ENCODE measurements at places on chromosomes 12 and 14. TPM values are rescaled to one million over a fixed set of nuclear protein-coding genes. Genes with fewer than 3 reads are reported as not detected.

The GUCY2C gene
- polyA plus RNA-seq = 126 TPM

The NUBPL gene
- 12.1 TPM for polyA plus RNA-seq

The GNG2 gene
- polyA plus RNA-seq = 50.6 TPM

The KRT86 gene
- polyA plus RNA-seq = 0.97 TPM

The MANSC4 gene
- 0.19 TPM for polyA plus RNA-seq

The NXPH4 gene
- 0.91 TPM for polyA plus RNA-seq

The PUS7L gene
- polyA plus RNA-seq = 8.7 TPM

The LRP1 gene
- 100 TPM for polyA plus RNA-seq

The TAS2R7 gene
- polyA plus RNA-seq = not detected

The ACSM4 gene
- polyA plus RNA-seq = 0.04 TPM

The PRH2 gene
- polyA plus RNA-seq = 0.55 TPM

The DAO gene
- polyA plus RNA-seq = not detected

The GYS2 gene
- 0.03 TPM for polyA plus RNA-seq

The CD69 gene
- 12.3 TPM for polyA plus RNA-seq

The GPR68 gene
- 2.9 TPM for polyA plus RNA-seq

The PPP4R4 gene
- polyA plus RNA-seq = 0.16 TPM

The BCL2L14 gene
- polyA plus RNA-seq = 40.4 TPM

Data from large intestine (tissue), 12 donors.